ENCODE measurements at places on chromosomes 2 and 18.

- DNase-seq, result no peak
These were observed 30.9 kb downstream of the PRPF40A start for GRCh38 chr2:152686321-152686720.

DNA sequence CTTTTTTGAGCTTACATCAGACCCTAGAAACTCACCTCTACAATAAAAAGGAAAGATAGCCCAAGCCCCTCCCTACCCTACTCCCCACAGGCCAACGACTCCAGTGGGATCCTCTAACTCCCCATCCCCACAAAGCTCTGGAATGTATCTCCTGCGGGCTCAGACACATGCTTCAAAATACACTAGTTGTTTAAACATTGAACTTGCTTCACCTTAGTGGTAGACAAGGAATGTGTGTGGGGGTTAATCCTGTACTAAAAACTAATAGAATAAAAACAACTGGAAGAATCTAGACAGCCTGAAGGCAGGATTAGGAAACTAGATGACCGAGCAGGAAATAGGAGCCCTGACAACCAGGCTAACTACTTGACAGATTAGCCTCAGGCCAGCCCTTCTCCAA is 211.5 kb downstream of the SUCLG1 start:
- DNase-seq, result no peak

DNA sequence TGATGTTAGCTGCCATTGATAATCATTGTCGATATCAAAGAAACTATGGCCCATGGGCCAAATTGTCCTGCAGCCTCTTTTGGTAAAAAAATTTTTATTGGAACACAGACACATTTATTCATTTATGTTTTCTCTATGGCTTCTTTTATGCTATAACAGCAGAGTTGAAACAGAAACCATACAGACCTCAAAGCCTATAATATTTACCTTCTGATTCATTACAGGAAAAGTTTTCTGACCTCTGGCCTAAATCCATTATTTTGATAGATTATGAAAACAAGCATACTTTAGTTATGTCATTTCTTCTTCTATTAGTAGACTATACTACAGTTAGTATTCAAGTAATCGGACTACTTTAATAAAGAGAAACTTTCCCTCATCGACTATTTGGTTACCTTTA is 349.7 kb upstream of the GALNT5 start:
- no peak for DNase-seq

- DNase-seq, result no peak
These were observed 59.3 kb downstream of the EPB41L3 start for GRCh38 chr18:5484526-5484925.

DNA sequence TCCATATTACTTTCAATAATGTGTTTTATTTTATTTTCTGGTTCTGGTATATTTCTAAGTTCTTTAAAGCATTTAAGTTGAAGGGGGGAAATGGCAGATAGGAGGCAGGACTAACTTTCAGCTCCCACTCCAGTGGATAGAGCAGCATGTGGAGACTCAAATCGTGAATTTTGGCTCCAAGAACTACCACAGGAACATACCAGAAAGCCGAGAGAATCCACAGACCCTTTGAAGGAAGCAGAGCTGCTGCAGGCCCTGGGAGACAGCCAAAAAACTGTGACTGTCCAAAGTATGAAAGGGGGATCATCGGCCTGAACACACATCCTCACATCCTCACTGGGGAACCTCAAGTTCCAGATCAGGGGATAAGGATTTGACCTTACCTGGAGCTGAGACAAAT is 207.6 kb upstream of the VWC2L start:
- DNase-seq, result no peak

- no peak for DNase-seq
These were observed 181.8 kb downstream of the SNTG2 start for GRCh38 chr2:1132328-1132969.

DNA sequence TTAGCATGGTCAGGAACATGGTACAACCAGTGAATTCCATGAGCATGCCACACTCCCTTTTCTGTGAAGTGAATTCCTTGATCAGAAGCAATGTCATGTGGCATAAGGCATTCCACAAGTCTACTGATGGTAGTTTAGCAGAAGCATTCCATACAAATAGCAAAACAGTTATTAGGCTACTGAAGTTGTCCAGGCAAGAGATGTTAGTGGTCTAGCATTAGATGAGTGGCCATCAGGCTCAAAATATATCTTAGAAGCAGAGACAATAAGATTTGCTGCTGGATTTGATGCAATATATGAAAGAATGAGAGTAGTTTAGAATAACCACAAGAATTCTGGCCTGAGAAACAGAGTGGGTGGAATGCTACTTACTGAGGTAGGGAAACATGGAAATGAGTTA is 355.3 kb upstream of the NRXN1 start:
- no peak for DNase-seq

GRCh38 chr2:204495381-204495780 is 49.9 kb upstream of the PARD3B start:
- DNase-seq, result no peak

GRCh38 chr2:204223544-204223943 is 287.0 kb downstream of the ICOS start:
- DNase-seq, result no peak

DNA sequence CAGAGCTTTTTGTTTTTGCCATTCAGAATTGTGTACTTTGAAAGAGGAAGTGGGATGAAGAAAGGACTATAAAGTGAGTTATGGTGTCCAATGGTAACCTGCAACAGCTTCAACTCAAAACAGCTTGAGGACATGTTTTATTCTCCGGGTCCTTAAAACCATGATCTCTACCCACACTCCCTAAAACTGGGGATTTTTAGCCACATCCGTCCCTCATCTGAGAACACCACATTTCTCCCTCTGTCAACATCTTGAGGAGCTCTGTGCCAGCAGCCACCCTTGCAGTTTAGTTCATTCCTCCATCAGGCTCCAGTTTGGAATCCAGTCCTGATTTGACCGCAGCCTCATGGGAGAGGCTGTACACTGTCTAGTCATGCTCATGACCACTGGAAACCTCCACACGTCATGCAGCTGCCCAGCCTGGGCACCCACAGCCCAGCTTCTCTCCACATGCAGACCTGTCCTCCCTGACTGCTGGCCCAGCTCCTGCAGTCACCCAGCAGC is 62.6 kb downstream of the C18orf63 start:
- no peak for DNase-seq

GRCh38 chr18:8406186-8406867 is 202.9 kb upstream of the RAB12 start:
- DNase-seq, result no peak

GRCh38 chr2:222076973-222077690 is 221.7 kb downstream of the PAX3 start:
- no peak for DNase-seq

DNA sequence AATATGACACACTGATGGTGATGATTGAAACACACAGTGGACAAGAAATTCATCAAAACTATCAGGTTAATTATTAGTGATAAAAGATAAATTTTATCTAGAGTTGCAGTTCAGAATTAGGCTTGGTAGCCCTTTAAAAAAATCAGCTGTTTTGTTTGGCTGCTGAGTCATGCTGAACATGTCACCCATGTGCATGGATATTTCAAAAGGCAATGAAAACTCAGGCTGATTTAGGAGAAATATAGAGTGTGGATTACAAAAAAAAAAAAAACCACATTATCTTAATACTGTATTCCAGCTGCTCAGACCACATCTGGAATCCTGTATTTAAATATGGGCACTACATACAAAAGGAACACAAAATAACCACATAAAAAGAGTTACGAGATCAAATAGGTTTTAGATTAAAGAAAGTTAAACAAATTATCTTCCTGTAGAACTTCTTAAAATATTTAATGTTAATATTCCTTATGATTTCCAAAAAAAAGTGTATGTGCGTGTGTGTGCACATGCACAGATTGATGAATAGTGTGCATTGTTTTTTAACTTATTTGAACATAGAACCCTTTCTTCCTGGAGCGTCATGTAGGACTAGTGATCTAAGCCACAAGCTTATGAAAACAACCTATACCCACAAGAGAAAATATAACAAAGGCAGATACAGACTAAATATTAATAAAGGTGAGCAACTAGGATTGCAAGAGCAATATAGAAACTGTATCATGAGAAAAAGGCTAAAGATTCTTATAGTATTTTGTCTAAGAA is 186.2 kb downstream of the STK39 start:
- DNase-seq, result no peak

- DNase-seq, result no peak
These were observed 74.4 kb upstream of the ASB18 start for GRCh38 chr2:236338495-236339184.

- no peak for DNase-seq
These were observed 33.1 kb downstream of the MEX3C start for GRCh38 chr18:51164342-51164741.

DNA sequence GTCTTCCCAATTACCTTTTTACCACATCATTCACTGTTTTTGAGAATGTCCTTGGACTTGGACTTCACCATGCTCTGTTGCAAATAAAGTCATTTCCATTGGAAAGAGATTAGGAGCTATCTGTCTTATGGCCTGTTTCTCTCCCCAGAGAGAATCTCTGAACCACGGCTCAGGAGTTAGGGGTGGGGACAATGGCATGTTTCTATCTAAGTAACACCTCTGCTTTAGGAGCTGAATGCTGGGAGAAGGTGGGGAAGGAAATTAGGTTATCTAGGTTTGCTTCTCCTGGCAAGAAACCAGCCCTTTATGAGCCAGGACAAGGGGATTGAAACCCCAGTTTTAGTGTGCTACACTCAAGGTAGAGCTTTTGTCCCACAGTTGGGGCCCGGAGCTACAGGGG is 86.3 kb downstream of the AGPS start:
- DNase-seq, result no peak

- no peak for DNase-seq
These were observed 50.9 kb downstream of the ADNP2 start for GRCh38 chr18:80159713-80160636.
